NCI-H2081 treated with DMSO at 0.1 percent for 48 hours (cell line): ENCODE measurements at places on chromosomes 5 and 9.
A peak's percentile ranks its signal among the peaks of the same experiment; 100 is the strongest.

DNA sequence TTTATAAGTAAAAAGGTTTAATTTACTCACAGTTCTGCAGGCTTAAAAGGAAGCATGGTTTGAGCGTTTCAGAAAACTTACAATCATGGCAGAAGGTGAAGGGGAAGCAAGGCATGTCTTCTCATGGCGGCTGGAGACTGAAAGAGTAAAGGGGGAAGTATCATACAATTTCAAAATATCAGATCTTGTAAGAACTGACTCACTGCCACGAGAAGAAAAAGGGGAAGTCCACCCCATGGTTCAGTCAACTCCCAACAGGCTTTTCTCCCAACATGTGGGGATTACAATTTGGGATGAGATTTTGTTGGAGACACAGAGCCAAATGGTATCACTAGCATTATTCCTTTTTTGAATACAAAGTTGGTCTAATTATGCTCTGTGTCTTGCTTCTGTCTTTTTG lies 627.9 kb upstream of the ST8SIA4 start:
- DNase-seq: no peak

DNA sequence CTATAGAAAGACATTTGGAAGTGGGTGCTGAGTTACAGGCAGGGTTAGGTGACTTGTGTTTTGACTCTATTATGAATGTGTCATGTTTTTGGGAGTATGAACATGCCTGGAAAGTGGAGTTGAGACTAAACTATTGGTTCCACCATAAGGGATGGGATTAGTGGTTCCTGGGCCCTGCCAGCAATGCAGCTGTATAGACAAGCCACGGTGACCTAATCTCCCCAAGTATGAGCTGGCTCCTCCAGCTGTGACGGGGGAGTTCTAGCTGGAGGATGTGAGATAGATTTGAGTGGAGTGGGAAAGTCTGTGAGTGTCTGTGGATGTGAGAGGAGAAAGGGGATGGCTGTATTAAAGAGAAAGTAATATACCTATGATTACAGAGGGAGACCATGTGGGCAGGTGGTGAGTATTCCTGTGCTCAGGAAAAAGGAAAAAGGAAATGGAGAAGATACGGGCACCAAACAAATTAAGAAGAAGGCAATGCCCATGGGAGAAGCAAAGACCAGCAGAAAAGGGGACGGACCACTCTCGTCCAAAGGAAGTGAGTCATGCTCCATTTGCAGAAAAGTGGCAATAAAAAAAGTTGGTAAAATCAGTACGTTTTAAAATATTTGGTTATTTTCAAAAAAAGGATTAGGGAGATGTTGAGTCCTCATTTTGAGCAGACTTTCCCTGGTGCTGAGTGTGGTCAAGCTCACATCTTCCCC lies 48.3 kb upstream of the ICE1 start:
- no peak for DNase-seq

DNA sequence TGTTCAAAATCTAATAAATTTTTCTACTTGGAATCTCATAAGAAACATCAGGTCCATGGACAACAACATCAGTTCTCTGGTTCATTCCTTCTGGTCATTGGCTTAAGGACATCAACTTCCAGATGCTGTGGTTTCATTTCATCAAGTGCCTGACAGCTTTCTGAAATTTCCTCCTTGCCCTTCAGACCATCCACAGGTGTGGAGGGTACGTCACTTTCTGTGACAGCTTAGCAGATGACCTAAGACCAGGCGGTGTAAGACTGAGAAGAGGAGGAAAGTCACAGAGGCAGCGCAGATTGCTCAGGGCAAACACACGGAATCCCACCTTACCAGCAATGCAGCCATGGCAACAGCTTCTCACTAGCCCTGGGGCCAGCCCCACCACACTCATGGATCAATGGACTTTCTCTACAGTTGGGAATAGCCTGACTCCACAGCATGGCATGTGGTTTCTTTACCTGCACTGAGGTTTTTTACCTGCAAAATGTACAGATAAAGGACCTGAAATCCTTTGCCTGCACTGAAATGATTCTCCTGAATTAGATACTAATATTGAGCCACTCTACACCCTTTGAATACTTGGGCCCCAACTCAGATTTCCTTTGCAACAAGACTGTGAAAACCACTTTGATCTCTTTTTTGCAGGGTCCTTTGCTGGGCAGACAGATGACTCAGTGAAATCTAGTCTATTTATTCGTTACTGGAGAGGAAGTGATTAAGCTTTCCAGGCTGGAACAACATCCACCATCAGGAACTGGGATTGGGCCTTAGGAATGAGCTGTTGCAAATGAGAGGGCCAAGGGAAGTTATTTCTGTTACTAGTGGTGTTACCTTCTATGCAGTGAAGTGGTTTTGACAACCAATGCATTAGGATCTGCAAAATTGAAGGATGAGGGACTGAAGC lies 26.9 kb downstream of the TICAM2 start:
- DNase-seq: no peak

DNA sequence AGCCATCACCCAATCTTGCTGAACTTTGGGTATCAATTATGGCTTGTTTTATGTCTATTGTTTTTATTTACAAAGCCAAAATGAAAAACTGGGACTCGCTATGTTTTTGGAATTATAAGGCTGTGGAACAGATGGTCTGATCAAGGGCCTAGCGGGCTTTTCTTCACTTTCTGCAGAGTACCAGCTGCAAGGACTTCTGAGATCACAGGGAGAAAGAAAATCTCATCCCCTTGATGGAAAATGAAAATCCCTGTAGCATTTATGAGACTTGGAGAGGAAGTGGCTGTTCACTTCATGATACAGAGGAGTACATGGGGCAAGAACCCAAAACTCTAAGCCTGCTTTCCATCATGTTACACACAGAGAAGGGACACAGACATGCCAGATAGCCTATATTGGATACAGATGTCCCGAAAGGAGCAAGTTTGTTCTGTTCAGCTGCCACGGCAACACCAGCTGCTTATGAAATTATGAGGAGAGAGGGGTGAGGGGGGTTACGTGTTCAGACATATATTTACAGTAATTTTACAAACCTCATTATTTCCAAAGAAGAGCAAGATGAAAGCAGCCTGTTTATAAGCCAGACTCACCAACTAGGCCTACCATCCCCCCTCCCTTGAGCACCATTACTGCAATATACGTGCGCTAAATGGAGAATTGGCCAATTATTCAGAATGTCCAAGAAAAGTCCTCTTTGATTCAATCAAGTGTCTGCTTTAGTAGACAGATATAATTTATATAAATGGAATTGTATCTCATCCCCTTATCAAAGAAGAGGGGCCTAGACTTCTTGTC lies 220.0 kb downstream of the MARCHF11 start:
- no peak for DNase-seq

DNA sequence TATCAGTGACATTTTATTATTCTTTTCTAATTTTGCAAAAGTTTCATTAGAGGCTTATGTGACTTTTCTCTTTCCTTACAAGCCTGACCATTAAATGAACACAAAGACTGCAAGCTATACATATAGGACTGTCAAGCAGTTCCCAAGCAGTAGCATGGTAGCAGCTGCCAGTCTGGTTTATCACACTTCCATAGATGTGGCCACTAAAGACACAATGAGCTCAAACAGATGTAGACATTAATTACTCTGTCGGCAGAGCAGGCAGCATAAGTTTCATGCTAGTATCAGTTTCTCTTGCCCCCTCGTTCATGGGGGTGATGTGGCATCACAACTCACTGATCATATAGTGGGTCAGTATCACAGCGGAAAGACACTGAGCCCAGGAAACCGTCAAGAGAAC lies 89.5 kb downstream of the CDH10 start:
- DNase-seq: no peak

DNA sequence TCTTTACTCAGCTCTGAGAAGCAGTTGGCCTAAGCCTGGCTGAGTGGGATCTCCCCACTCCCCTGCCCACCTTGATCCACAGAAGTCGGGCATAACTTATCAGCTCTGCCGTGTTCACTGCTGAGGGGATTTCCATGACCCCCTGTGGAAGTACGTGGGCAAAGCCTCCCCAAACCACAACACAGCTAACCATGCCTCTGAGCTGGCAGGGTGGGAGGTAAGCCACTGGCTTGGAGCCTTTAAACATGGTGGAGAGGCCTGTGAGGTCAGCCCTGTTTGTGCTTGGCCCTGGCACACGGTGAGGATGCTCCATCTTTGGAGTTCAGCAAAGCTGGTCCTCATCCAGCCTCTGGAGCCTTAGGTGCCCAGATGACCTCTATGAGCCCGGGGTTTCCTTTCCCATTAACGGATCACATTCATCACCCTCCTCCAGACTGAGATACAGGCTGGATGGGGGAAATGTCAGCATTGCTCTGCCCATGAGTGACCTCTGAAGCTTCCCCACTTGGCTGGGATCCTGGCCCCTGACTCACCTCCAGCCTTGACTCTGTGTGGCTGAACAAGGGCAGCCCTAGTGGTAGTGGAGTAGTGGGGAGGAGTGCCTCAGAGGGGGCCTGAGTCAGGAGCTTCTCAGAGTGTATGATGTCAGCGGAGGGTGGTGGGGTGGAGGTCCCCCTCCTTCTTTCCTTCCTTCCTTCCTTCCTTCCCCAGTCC lies 6.2 kb downstream of the PDLIM4 start:
- no peak for DNase-seq

DNA sequence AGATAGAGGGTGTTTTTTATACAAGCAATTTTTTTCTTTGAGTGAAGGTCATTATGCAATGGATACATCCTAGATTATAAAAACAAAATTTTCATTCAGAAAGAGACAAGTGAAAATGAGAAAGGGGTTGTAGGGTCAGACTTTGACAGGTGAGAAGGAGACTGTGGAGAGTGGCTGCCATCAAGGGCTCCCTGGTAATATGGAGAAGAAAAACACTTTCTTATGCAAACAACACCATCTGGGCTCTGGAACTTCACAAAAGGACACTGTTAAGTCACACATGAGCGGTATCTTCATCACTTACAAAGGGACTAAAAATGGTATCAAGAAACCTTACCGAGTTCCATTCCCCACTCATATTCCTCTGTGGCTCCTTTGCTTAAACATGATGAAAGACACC lies 23.5 kb downstream of the C7 start:
- no peak for DNase-seq

GRCh38 chr5:12679731-12680130 lies 775.5 kb upstream of the CTNND2 start:
- no peak for DNase-seq

- DNase-seq: no peak
These were observed 7.7 kb downstream of the MAPK9 start for GRCh38 chr5:180284149-180284548.

DNA sequence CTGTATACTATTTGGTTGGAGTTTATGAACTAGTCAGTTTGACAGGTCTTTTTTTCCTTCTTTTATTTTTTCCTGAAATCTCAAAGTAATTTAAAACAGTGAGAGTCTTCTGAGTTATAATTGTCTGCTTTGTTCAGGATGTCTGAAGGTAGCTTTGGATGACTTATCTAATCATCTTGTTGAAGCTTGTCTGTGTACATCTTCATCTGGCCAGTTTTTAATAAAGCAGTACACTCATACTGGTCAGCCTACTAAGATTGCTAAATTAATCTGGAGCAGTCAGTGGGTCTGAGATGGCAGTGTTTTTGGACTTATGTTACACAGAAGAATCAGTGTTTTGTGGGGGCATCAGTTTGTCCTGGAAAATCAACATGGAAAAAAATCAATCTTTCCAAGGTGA lies 482.4 kb downstream of the CDH10 start:
- DNase-seq: no peak

DNA sequence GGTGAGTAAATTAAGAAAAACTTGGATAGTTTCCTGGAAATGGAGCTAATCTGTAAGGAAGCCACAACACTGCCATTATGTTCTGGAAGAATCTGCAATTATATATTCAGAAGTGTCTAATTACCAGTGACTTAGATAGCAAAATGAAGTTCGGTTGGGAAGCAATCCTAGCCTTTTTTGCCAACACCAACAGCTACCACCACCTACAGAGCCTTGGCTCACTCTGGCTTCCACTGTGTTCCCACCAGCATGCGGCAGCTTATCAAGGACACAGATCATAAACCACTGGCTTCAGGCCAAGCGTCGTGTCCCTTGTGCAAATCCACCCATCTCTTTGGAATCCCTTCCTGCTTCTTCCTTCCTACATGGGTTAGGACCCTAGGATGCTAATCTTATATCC lies 118.0 kb upstream of the PCA3 start:
- peak; percentile 55 for DNase-seq

DNA sequence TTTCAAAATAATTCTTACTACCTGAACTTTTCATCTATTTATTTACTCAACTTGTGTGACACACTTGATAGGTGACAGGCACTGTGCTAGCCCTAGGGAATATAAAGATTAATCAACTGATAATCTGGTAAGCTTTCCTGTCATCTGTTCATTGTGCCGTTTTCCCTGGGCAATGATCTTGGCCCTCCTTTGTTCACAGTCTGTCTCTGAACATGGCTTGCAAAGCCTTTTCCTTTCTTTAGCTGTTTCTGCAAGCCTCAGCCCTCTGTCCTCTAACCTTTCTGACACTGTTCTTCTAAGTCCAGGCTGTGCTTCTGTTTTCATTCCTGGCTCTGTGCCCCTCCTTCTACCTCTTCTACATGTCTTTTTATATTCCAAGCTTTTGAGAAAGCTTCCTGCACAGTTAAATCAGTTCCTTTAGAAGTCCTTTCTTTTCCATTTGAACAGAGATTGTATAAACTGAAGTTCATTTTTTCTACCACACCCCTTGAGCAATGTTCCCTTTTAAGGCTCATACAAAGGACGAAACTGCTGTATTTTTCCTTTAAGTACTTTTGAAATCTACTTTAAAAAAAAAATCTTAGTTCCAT lies 803.0 kb upstream of the ZNF608 start:
- DNase-seq: no peak

DNA sequence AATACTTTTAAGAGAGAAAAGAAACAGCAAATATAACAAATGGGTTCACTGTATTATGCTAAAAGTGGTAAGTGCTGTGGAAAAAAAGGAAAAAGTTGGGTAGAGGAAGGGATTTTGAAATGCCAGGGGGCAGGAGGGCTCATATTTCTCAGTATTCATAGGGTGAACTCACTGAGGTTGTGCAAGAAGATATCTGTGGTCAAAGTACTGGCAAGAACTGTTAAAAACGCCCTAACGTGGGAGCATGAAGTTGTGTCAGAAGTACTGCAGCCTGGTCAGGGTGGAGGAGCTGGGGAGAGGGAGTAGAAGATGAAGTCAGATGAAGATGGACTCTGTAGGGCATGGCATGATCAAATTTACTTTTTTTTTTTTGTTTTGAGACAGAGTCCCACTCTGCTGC lies 31.2 kb upstream of the SLC28A3 start:
- DNase-seq: no peak

GRCh38 chr9:131329241-131329641 lies 39.7 kb downstream of the PLPP7 start:
- no peak for DNase-seq

- no peak for DNase-seq
These were observed 456.1 kb downstream of the DNAH5 start for GRCh38 chr5:13488254-13488931.
